ENCODE measurements at places on chromosomes 7 and 10. TPM values are rescaled to one million over a fixed set of nuclear protein-coding genes. Genes with fewer than 3 reads are reported as not detected.

CLCN1 gene
- not detected for total RNA-seq

DNA sequence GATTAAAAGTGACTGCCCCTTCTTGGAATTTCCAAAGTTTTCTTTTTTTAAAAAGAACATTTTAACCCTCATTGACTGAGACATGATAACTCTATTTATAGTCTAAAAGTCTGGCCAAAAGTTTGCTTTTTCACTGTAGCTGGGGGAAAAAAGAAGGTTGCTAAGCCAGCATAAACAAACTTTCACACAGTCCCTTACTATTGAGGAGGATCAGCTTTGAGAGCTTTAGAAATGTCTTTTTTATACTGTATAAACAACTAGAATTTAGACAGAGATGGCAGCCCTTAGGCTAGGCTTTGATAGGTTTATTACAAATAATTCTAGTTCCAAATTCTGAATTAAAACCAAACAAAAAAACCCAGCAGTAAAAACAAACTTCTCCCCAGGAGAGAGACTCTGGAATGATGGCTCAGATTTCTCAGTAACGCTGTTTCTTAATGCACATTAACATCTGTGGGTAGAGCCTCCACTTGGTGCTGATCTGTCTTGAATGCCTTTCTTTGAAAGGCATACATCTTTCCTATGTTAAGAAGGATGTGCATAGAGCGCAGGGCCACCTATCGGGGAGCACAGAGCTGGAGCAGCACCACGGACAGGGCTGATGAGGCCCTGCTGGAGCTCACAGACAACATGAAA is 100.9 kb upstream of the PDLIM1 start:
- no peaks in the 10 kb centered on the region for H3K27me3 ChIP-seq
- H3K36me3 ChIP-seq, result no peaks in the 10 kb centered on the region

NKX2-3 gene
- not detected for total RNA-seq

- peak within 1 kb of the TSS; percentile 85 for H3K27ac ChIP-seq
- no peaks in the 10 kb centered on the region for H3K36me3 ChIP-seq
- H3K4me1 ChIP-seq, result no peaks in the 10 kb centered on the region
- DNase-seq, result peak; percentile 27
Measured at GRCh38 chr7:105388356-105389087, at the start of gene SRPK2. TSS of gene SRPK2 (minus strand) at chr7:105388921.

DNA sequence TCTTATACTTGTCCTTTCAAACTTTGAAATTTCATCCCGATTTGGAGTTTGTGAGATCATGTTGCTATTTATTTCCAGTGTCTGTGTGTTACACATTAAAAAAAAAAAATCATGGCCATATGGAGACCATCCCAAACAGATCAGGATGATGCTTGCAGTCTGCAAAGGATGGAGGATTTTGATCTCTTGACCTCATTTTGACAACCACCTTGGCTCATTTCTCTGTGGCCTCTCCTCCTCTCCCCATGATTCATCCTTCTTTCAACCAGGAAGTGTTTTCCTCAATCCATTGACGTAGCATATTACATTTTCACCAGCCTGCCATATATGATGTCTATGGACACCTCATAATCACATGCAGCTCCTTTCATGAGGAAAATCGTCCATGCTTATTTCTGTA is 68.9 kb upstream of the INSYN2A start:
- H3K4me1 ChIP-seq, result no peaks in the 10 kb centered on the region
- no peaks in the 10 kb centered on the region for H3K36me3 ChIP-seq
- no peak overlapping the region for H3K27ac ChIP-seq
- no peaks in the 10 kb centered on the region for H3K27me3 ChIP-seq

DNA sequence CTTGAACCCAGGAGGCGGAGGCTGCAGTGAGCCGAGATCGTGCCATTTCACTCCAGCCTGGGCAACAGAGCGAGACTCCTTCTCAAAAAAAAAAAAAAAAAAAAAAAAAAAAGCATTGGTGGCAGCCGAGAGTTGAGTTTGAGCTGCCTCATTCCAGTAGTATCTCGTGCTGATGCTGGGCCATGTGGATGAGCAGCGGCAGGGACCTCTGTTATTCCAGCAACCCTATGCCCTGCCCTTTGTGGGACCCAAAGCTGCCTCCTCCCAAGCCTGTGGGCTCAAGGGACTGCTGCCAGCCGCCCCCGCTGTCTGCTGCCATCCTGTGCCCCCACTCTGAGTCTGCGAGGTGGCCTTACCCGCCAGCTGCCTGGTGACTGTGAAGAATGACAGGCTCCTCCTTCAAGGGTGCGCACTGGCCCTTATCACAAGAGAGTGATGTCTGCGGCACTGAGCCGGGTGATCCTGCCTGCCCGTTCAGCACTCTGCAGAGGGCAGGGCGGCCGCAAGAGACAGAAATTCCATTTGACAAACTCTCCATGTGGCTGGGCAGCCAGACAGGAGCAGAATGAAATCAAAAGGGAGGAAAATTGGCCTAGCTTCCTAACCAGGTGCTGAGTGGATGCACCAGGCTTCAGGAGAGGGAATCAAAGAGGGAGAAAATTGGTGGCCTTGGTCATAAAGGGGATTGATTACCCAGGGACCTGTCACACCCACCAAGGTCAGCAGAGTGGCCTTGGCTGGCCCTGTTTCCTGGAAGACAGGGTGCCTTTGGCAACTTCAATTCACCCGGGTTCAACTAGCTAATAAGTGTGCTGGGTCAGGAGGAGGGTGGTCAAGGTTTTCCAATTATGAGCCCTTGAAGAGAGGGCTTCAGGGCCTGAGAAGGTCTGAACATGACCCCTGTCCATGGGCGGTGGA is 65.3 kb upstream of the ZMIZ1 start:
- no peaks in the 10 kb centered on the region for H3K27me3 ChIP-seq
- no peak for DNase-seq
- H3K36me3 ChIP-seq, result no peaks in the 10 kb centered on the region

- H3K36me3 ChIP-seq, result no peaks in the 10 kb centered on the region
- peak overlapping the region; percentile 88 for H3K27ac ChIP-seq
Measured at GRCh38 chr7:5687936-5688630, 93.4 kb downstream of the RNF216 start.

ZNF783 gene
- 13.6 TPM for total RNA-seq

- no peaks in the 10 kb centered on the region for H3K4me1 ChIP-seq
- no peaks in the 10 kb centered on the region for H3K36me3 ChIP-seq
- no peak for DNase-seq
- H3K27ac ChIP-seq, result peak overlapping the region; percentile 44
Measured at GRCh38 chr10:30028738-30029030, 30.7 kb downstream of the JCAD start.

NDUFB2 gene
- 85.0 TPM for total RNA-seq

ARHGAP22 gene
- 8.2 TPM for total RNA-seq

ANKRD1 gene
- total RNA-seq, result not detected

- H3K4me1 ChIP-seq, result no peaks in the 10 kb centered on the region
- no peak overlapping the region for H3K4me3 ChIP-seq
- no peaks in the 10 kb centered on the region for H3K36me3 ChIP-seq
- no peaks in the 10 kb centered on the region for H3K27me3 ChIP-seq
Measured at GRCh38 chr7:85508642-85509410, 322.0 kb upstream of the SEMA3D start.

- H3K4me3 ChIP-seq, result no peak overlapping the region
- peaks cover 4% of the 10 kb centered on the region for H3K4me1 ChIP-seq
- no peak for DNase-seq
- H3K27ac ChIP-seq, result peak overlapping the region; percentile 2
- H3K36me3 ChIP-seq, result no peaks in the 10 kb centered on the region
- H3K27me3 ChIP-seq, result no peaks in the 10 kb centered on the region
Measured at GRCh38 chr10:103812432-103812831, 42.9 kb downstream of the SH3PXD2A start.

- H3K36me3 ChIP-seq, result no peaks in the 10 kb centered on the region
- H3K27me3 ChIP-seq, result no peaks in the 10 kb centered on the region
- no peak overlapping the region for H3K27ac ChIP-seq
Measured at GRCh38 chr10:125231116-125231812, 70.9 kb upstream of the CTBP2 start.

DNA sequence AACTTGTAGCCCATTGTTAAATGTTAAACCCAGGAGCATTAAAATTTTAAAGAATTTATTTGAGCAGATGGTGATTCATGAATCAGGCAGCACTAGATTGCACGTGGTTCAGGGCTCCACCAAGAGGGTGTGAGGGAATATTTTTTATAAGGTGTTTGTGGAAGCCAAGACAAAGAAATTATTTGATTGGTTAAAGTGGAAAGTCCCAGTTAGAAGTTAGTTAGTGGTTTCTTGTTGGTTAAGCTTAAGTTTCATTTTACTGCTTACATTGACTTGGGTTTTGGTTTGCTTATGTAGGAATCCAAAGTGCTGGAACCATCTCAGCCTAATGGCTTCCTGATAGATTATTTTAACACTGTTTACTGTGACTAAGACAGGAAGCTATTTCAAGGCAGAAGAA is 906.2 kb downstream of the LRMDA start:
- no peak overlapping the region for H3K4me3 ChIP-seq
- no peaks in the 10 kb centered on the region for H3K4me1 ChIP-seq
- no peak for DNase-seq
- no peaks in the 10 kb centered on the region for H3K36me3 ChIP-seq
- no peak overlapping the region for H3K27ac ChIP-seq

GRCh38 chr7:25908154-25908949 is 243.6 kb upstream of the NFE2L3 start:
- no peaks in the 10 kb centered on the region for H3K27me3 ChIP-seq
- no peak overlapping the region for H3K27ac ChIP-seq
- no peak overlapping the region for H3K4me3 ChIP-seq
- DNase-seq, result no peak
- H3K4me1 ChIP-seq, result no peaks in the 10 kb centered on the region
